Stimulated activated CD8-positive, alpha-beta memory T cell treated with anti-CD3 and anti-CD28 coated beads, Interleukin-15, amount 100 ng/mL, for 24 hours (primary cell): ENCODE measurements at places on chromosomes 3 and 15.
A peak's percentile ranks its signal among the peaks of the same experiment; 100 is the strongest.

GRCh38 chr15:101027273-101027901 is 108.2 kb downstream of the LRRK1 start:
- no peak for DNase-seq

DNA sequence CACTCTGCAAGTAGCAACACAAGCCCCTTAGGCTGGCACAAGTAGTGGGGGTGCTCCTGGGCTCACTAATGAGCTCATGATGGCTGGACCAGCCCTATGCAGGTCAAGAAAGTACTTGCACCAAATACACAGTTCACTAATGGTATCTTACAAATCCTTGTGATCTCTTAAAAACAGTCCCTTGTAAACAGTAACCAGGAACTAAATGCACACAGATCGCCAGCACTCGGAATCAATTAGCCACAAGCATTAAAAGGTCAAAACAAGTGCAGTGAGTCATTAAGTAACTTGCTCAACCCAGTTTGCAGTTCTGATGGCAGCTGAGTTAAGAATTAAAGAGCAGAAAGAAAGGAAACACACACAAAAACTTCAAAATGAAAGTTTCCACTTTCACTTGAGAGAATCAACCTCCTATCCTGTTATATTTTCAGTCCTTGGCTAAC is 43.2 kb downstream of the ARHGEF3 start:
- no peak for DNase-seq

- DNase-seq: peak; percentile 31
Observed at GRCh38 chr15:50906954-50907600, 1.4 kb upstream of the AP4E1 start.

GRCh38 chr3:18670759-18671158 is 245.6 kb upstream of the SATB1 start:
- DNase-seq: no peak

- no peak for DNase-seq
Observed at GRCh38 chr3:16300881-16301359, 35.9 kb downstream of the OXNAD1 start.

DNA sequence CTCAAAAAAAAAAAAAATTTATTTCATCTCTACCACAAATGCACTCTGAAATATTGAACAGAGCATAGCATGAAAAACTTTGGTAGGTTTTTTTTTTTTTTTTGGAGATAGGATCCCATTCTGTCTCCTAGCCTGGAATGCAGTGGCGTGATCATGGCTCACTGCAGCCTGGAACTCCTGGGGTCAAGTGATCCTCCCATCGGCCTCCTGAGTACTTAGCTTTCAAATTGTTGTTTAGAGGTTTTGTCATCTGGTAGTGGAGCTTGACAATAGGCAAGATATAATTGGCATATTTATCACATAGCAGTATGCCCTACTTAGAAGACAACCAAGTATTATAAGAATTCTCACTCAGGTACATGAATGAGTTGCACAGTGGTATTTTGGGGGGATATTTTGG is 234.2 kb upstream of the ST8SIA2 start:
- DNase-seq: no peak

- DNase-seq: no peak
Observed at GRCh38 chr3:10280571-10280970, 12.2 kb downstream of the GHRL start.

- no peak for DNase-seq
Observed at GRCh38 chr3:81851176-81851575, 89.7 kb upstream of the GBE1 start.

GRCh38 chr15:74795966-74796625 is 14.2 kb downstream of the CSK start:
- DNase-seq: no peak

DNA sequence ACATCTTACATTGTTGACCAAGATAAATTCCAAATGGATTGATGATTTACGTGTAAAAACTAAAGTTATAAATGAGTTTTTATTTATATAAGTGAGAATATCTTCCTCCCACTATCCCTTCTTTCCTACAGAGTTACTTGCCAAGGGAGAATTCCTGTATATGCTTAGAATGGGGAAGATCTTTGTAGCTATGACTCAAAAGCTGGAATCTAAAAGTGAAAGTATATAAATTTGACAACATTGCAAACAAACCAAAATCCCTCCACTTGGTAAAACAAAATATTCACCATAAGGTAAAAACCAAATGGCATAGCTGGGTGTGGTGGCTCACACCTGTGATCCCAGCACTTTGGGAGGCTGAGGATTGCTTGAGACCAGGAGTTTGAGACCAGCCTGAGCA is 52.7 kb upstream of the GCNT3 start:
- no peak for DNase-seq

- DNase-seq: no peak
Observed at GRCh38 chr15:97096303-97096835, 765.9 kb downstream of the NR2F2 start.

GRCh38 chr3:125067225-125067624 is 11.4 kb upstream of the HEG1 start:
- no peak for DNase-seq

GRCh38 chr3:156802821-156803606 is 23.1 kb upstream of the LEKR1 start:
- no peak for DNase-seq
